Stimulated activated CD4-positive, alpha-beta T cell treated with anti-CD3 and anti-CD28 coated beads, TNF-alpha, amount 100 ng/mL, for 1 hour (primary cell): ENCODE measurements at places on chromosomes 2 and 18.

DNA sequence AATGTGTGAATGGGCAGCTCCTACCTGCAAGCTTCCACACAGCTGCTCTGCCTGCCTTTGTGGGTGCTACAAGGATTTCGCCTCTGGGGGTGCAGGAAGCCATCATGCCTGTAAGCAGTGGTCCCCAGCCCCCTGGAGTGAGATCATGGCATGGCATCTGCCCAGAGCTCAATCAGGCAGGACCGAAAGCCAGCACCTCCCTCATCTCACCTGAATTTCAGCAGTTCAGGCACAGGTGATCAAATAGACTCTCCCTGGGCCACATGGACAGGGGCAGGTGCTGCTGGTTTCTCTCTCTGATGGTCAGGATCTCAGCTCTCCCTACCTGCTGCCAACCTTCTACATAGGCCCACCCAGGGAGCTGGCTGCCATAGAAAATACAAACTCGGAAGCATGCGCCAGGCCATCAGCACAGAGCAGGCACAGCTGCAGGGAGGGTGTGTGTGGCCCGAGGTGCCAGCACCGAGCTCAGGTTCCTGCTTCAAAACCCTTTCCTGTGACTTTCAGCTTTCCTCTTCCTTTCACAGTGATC, 133.2 kb upstream of the ID2 start:
- DNase-seq, result no peak

DNA sequence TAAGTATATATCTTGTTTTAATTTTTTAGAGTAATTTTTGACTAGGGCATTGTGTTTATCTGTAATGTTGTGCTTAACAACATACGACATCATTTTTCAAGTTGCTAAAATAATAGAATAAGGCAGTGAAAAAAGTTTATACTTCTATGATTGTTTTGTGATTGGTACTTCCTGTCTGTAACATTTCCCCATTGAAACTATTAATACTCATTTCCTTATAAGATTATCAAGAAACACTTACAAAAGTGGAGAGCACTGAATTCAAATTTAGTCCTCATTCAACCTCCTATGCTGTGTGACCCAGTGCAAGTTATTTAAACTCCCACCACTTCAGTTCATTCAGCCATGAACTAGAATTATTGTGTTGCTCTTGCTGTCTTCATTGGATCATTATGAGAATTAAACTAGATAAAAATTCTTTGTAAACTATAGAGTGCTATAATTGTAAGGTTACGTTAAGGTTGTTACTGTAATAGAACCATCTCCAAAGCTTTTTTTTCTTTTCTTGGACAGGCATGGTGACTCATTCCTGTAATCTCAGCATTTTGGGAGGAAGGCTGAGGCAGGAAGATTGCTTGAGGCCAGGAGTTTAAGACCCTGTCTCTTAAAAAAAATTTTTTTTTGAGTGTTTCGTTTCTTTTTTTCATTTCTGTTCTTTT, 2.8 kb downstream of the ETAA1 start:
- no peak for DNase-seq

DNA sequence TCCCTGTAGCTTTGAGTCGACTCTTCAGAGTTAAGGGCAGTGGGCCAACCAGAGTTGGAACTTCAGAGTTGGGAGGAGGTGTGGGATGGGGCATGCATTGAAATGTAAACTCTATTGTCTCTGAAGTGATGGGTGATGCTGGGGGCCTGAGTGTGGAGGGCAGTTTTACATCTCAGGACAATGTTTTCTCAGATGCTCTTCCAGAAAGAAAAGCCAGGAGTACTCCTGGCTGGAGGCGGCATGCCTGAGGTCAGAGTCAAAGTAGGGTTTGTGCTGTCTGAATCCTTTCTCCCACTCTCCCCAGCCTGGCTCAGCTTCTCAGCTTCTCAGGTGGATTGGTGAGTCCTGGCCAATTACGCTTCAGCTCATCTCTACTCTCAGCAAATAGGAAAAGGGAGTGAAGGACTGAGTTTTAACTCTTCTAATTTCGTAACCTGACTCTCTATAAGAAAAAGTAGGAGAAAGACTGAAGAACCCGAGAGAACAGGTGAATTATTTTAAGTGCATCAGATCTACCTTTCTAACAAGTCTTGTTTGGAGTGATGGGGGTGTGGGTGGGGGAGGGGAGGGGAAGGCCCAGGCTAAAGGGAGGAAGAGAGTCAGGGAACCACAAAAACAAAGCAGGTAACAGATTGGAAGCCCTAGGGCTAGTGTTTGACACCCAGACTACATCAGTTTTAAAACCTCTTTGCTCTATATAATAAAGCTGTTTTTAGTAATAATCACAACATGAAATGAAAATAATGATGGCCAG, 107.5 kb upstream of the PELI1 start:
- no peak for DNase-seq

DNA sequence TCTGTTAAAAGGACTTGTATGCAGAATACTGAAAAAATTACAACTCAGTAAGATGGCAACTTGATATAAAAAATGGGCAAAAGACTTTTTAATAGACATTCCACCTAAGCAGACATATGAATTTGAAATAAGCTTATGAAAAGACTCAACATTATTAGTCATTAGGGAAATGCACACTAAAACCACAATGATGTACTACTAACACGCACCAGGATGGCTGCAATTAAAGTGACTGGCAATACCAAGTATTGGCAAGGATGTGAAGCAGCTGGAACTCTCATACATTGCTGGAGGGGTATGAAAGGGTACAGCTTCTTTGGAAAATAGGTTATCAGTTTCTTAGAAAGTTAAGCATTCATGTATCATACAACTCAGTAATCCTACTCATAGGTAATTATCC, 3.2 kb upstream of the ENOSF1 start:
- no peak for DNase-seq

DNA sequence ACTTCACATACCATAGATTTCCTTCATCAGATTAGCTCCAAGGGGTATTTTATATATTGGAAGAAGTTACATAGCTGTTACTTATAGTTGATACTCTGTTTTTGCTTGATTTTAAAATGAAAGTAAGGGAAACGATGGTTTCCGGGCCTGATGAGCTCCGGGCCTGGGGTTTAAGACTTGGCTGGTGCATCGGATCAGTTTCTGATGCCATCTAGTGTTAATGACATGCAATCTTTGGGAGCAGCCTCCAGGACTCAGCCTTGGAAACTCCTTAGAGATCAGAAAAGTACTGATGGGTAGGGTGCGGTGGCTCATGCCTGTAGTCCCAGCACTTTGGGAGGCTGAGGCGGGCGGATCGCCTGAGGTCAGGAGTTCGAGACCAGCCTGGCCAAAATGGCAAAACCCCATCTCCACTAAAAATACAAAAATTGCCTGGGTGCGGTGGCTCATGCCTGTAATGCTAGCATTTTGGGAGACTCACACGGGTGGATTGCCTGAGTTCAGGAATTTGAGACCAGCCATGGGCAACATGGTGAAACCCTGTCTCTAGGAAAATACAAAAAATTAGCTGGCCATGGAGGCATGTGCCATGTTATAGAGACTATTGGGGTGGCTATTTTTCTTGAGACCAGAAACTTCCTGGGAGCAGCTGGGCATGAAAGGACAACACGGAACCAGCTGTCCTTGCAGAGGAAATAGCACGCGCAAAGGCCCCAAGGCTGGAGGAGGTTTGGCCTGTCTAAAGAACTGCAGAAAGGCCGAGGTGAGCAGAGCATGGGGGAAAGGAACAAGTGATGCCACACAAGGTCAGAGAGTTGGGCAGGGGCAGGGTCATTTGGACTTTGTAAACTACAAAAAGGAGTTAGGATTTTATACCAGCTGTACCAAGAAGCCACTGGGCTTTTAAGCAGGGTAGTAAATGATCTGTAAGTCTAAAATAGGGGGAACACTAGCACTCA, 46.9 kb upstream of the CNOT11 start:
- no peak for DNase-seq

GRCh38 chr2:207135340-207135739, 30.4 kb downstream of the KLF7 start:
- no peak for DNase-seq

GRCh38 chr2:149160701-149161217, 122.3 kb downstream of the LYPD6B start:
- no peak for DNase-seq
